ENCODE measurements at places on chromosomes 12 and 14.
A peak's percentile ranks its signal among the peaks of the same experiment; 100 is the strongest.

- DNase-seq: no peak
These were observed 266.0 kb upstream of the BTG1 start for GRCh38 chr12:92411687-92412086.

- no peak for DNase-seq
These were observed 15.0 kb upstream of the CIPC start for GRCh38 chr14:77083082-77083481.

DNA sequence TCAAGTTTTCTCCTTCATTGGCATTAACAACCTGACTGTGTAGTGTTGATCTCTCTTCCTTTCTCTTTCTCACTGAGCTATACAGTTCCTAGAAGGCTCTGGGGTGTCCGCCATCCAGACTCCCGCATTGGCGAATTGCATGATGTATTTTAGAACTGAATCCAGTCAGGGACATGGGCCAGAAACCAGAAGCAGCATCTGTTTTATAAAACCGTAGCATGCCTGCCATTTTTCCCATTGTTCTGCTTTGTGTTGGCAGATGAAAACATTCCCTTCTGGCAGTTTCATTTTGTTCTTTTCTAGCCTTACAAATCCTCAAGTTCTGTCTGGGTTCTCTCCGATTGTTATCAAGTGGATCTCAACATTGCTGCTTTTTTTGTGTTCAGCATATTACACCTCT is 268.3 kb upstream of the SEL1L start:
- no peak for DNase-seq

- peak; percentile 29 for DNase-seq
These were observed 938.0 kb upstream of the FLRT2 start for GRCh38 chr14:84591827-84592445.

GRCh38 chr12:120262852-120263747 is 2.4 kb downstream of the PXN start:
- no peak for DNase-seq

GRCh38 chr12:40586823-40587222 is 105.4 kb upstream of the CNTN1 start:
- DNase-seq: no peak

GRCh38 chr14:36738269-36738668 is 76.6 kb downstream of the PAX9 start:
- no peak for DNase-seq

- DNase-seq: no peak
These were observed 1585.9 kb downstream of the AACS start for GRCh38 chr12:126651133-126651532.

- no peak for DNase-seq
These were observed 72.2 kb downstream of the CLIP1 start for GRCh38 chr12:122350141-122350848.

DNA sequence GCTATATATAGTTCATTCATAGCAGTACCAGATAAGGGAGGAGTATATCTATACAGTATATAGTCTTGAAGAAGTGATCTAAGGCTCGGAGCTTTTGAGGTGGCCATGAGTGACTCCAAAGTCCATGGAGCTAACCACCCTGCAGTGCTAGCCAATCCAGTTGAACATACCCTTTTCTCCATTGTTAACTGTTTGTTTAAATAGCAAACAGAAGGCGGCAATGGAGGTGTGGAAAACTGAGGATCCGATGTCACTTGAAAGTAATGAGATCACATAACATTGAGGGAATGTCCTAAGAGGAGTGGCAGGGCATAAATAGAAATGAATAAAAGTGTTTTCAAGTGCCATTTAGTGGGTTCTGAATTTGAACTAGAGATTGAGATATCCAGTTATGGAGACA is 12.4 kb upstream of the SNAPC1 start:
- peak; percentile 25 for DNase-seq

GRCh38 chr12:38886064-38886463 is 19.3 kb downstream of the CPNE8 start:
- peak; percentile 35 for DNase-seq

GRCh38 chr14:29705801-29706200 is 221.8 kb downstream of the PRKD1 start:
- no peak for DNase-seq

DNA sequence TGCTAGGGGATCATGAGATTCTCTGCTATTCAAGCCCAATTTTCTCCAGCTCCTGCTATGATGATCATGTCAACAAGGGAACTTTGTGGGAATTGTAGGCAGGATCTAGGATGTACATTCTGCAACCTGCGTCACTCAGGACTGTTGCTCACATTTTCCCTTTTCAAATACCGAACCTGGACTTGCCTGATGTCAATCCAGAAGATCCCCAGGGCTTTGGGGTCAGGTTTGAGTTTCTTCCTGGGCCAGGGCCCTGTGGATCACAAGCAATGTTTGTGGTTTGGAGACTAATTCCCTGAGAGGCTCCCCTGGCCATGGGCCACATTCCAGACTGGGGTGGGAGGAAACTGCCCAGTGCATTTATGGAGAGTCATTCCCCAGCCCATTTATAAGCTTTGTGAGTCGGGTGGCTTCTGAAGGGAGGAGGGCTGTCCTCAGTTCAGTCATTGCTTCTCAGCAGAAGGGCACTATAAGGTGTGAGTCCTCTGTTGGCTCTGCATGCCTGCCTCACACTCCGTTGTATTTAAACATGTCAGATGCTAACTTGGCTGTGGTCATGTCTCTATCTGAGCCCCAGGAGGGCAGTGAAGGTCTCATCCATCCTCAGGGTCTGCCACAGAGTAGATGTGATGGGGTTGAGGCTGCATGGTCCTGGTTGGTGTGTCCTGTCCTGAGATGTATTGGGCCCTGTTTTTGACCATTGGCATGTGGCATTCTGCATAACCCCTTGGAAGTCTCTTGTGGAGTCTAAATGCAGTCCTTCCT is 6.5 kb downstream of the KRT86 start:
- no peak for DNase-seq

GRCh38 chr12:95203487-95204030 is 13.7 kb downstream of the FGD6 start:
- DNase-seq: no peak

GRCh38 chr12:52641468-52641867 is 10.5 kb downstream of the KRT2 start:
- no peak for DNase-seq

- DNase-seq: no peak
These were observed 11.9 kb upstream of the TMEM119 start for GRCh38 chr12:108609537-108610335.

DNA sequence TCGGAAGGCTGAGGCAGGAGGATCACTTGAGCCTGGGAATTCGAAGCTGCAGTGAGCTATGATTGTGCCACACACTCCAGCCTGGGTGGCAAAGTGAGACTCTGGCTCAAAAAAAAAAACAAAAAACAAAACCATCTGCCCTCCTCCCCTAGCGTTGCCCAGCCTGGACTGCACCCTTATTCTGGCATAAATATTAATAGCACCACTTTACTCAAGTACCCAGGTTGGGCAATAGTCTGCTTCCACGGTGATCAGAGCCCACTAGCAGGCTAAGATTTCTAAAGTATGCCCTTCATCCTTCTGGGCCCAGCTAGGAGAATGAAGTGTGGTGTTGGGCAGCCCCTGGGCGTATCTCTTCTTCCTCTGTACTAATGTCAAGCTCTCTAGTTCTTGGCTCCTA is 33.3 kb downstream of the KCTD10 start:
- no peak for DNase-seq

- DNase-seq: no peak
These were observed 254.7 kb upstream of the TBX3 start for GRCh38 chr12:114938487-114939210.

DNA sequence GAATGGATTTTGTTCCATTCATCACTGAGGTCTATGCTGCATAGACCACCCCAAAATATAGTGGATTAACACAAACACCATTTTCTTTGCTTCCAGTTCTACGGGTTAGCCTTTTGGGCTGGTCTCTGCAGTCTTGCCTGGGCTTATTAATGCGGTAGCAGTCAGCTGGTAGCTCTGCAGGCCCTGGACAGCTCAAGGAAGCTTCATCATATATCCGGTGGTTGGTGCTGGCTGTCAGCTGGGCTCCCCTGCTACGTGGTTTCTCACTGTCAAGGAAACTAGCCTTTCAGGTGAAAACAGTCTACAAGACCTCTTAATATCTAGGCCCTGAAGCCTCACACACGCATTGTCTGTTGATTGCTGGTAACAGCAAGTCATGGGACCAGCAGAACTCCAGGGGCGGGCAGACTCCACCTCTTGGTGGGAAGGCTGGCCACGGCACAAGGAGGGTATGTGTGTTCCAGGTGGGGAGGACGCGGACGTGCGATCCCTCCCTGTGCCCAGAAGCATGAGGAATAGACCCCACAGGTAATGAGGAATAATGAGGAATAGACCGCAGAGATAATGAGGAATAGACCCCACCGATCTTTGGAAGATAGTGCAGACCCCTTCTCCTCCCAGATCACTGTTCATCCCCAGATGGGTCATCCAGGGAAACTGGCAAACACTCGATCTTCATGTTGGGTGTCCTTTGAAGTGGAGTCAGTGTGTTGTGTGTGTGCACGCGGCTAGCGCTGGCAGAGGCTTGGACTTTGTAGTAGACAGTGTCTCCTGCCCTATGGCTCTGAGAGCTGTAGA is 13.3 kb downstream of the TSPAN9 start:
- DNase-seq: no peak

GRCh38 chr12:53462935-53463334 is 11.0 kb downstream of the PCBP2 start:
- DNase-seq: no peak

- DNase-seq: no peak
These were observed 17.1 kb downstream of the DICER1 start for GRCh38 chr14:95140060-95140858.

- peak; percentile 58 for DNase-seq
These were observed 380.2 kb downstream of the NAV3 start for GRCh38 chr12:78210894-78211302.

GRCh38 chr14:104091927-104092771 is 6.6 kb downstream of the ASPG start:
- no peak for DNase-seq

DNA sequence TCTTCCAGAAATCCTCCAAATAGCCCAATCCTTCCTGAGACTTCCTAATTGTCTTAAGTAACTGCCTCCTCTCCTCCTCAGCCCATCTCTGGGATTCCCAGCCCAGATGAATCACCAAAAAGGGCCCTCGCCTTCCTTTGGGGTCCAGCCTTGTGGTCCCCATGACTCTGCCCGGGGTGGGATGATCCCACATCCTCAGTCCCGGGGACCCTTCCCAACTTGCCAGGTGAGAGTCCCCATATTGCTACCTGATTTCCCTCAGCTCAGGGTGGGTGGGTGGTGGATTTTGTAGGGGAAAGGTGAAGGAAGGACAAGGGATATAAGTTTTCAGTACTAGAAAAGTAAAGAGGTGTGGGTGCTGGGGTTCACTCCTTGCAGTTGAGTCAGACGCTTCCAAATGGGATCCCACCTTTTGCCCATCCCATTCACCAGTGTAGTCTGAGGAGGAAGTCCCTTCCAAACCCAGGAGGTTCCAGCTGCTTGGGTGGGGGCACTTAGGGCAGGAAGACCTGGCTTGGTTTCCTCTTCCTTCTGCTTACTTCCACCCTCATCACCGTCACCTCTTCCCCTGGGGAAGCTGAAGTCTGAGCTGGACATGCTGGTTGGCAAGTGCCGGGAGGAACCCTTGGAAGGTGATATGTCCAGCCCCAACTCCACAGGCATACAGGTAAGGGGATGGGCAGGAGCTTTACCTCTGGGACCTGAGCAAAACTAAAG is 5.6 kb downstream of the GLI1 start:
- DNase-seq: no peak

GRCh38 chr14:85528080-85528896 is 1.7 kb upstream of the FLRT2 start:
- DNase-seq: no peak

DNA sequence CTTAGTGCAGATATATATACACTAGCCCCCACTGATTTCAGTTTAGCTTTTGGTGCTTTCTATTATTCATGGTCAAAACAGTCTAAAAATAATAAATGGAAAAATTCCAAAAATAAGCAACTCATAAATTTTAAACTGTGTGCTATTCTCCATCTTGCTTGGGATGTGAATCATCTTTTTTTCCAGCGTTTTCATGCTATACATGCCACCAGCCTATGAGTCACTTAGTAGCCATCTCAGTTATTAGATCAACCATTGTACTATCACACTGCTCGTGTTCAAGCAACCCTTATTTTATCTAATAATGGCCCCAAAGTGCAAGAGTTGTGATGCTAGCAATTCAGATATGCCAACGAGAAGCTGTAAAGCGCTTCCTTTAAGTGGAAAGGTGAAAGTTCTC is 73.9 kb upstream of the KRR1 start:
- DNase-seq: no peak

DNA sequence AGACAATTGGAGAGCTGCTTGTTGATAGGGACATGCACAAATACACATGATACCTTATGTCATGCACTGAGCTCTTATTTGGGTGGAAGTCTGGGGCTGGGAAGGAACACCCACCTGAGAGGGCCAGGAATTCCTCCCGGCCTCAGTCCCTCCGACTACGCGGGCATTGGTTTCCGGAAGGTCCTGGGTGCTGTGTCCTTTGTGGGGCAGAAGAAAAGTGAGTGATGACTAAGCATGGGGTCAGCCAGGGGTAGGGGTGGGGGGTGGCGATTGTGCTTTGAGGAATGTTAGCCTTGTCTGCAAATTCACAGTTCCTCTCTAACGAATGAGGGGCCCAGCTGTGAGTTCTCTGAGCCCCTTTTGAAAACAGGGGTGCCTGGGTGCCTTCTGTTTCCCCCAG is 798 bp downstream of the CELA1 start:
- DNase-seq: no peak

DNA sequence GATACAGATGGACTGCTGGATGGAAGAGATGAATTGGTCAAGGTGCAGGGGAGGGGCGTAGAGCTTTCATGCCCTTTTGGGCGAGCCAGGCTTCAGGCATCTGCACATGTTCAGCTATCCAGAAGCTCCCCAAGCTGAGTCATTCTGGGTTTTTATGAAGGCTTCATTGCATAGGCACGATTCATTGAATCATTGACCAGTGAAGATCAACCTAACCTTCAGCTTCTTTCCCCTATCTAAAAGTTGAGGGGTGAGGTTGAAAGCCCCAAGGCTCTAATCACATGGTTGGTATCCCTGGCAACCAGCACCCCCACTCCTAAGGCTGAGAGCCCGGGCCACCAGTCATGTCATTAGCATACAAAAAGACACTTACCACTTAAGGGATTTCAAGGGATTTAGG is 36.3 kb downstream of the RPS29 start:
- DNase-seq: no peak

GRCh38 chr12:69529021-69529420 is 56.2 kb upstream of the CCT2 start:
- DNase-seq: no peak

- DNase-seq: peak; percentile 49
These were observed 3.2 kb downstream of the IPO8 start for GRCh38 chr12:30692470-30692869.

DNA sequence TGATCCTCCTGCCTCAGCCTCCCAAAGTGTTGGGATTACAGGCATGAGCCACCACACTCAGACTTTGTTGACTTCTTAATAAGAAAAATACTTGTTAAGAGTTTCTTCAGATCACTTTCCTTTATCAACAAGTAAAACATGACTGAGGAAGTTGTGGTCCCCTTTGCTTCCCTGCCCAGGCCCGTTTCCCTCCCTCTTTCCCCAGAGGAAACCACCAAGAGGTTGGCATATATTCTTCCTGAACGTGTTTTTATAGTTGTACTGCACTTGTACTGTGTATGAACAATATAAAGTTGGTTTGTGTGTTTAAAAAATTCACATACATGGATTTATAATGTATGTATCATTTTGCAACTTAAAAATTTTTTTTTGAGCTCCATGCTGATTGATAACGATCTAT is 28.4 kb downstream of the PTPN11 start:
- no peak for DNase-seq
